Foreskin keratinocyte (primary cell): ENCODE measurements at places on chromosomes 12 and 14.
A peak's percentile ranks its signal among the peaks of the same experiment; 100 is the strongest.

- no peak for DNase-seq
Measured at GRCh38 chr14:96121660-96122395, 82.7 kb downstream of the C14orf132 start.

GRCh38 chr12:79938843-79939242 is 3.9 kb upstream of the PPP1R12A start:
- DNase-seq = no peak

DNA sequence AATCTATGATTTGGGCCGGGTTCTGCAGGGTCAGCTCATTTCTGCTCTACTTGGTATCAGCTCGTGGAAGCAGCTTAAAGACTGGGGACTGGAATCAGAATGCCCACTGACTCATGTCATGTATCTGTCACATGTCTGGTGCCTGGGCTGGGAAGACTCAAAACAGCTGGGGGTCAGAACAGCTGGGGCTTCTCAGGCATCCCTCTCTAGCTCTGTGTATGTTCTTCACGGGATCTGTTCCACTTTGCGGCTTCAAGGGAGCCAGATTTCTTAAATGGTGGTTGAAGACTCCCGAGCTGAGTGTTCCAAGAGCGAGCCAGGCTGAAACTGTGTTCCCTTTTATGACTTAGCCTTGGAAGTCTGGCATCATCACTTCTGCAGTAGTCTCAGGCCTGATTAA is 11.9 kb downstream of the AEBP2 start:
- no peak for DNase-seq

DNA sequence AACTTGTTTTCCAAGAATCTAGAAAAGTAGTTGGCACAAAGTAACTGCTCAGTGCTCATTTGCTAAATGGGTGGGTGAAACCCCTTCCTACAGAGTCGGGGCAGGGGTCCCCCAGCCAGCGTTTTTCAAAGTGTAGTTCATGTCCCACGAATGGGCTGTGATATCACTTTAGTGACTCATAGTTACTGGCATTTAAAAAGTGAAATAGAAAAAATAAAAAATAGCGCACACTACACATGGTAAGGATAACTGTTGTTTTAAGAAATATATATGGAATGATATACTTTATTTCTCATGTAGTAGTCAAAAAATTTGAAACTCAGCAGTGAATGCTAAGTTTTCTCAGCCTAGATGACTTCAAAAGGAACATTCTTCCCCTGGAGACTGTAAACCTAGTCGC is 250.4 kb downstream of the CHST11 start:
- no peak for DNase-seq

DNA sequence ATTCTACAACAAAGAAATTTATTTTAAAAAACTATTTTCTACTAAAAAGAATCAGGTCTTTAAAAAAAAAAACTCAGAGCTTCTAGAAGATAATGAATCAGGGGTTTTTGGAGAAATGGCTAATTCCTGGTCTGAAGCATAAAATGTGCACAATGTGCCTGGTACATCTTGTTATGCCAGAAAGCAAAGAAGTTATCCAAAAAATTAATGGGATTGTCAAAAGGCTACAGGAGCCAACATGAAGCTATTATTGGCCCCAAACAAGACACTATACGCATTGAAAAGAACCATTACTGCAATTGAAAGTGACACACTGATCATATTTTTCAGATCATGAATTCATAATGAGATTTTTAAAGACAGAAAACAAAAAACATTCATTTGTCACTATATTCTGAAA is 19.3 kb upstream of the TUBA1A start:
- no peak for DNase-seq

DNA sequence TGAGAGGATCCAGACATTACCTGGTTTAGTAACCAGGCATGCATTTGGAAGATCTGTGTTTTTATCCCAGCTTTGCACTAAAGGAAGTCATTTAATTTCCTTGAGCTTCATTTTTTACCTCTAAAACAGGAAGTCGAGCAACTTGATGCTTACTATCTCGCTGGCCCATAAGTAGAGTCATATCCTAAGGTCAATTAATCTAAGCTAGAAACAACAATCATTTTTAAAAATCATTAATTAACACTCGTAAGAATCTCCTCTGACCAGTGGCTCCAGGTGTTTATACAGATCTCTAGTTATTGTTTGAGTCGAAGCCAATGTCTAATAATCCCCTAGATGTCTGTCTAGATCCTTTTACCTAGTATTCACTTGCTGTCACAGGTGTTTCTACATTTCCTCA is 355.8 kb upstream of the DCN start:
- no peak for DNase-seq

DNA sequence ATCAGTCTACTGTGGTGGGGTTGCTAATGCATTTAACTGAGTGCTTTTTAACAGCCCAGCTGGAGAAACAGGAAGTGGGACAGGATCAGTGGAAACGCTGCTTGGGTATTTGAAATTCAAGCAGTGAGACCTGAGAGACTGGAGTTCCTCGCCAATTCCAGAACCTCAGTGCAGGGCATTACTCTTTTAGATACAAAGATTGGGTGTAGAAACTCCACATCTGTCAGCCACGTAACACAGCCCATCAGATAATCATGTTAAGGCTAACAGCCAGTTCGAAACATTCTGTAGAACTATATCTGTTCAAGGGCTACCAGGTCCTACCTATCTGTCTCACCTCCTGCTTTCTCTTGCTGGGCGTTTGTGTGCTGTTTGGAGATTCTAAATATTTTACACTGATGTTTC is 45.5 kb downstream of the RAD52 start:
- no peak for DNase-seq

DNA sequence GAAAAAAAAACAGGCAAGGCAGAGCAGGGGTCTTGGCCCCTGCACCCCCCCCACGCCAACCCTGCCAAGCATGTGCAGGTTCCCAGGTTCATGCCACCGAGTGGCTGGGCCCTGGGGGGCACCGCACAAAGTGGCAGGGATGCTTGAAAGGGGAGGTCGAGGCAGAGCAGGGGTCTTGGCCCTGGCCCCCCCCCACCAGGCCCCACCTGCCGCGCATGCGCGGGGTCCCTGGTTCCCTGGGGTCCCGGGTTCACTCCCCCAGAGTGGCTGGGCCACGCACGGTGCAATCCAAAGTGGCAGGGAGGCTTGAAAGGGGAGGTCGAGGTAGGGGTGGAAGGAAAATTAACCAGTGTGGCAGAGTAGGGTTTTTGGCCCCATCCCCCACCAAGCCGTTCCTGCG is 312.2 kb downstream of the ALG10 start:
- DNase-seq = no peak

GRCh38 chr14:56422703-56423213 is 156.8 kb upstream of the TMEM260 start:
- peak; percentile 48 for DNase-seq

- DNase-seq = no peak
Measured at GRCh38 chr14:58119381-58119780, 32.6 kb downstream of the ARMH4 start.

DNA sequence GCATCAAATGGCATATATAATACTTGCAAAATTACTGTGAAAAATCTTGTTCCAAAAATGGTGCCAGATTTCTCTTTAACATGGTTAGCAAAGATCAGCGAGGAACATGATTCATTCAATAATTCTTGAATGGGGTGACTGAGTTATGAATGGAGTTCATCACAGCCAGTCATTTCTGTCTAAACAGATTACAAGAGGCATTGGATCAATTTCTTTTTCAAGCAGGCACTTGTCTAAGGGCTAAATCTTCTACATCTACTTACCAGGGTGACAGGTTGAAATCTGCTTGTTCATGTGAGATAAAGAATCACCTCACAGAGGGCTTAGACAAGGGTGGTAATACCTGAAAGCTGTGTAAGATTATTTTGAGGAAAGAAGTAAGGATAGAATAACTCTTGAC is 247.7 kb downstream of the ATP23 start:
- DNase-seq = peak; percentile 81

GRCh38 chr12:68510397-68510796 is 100.3 kb upstream of the RAP1B start:
- peak; percentile 17 for DNase-seq

DNA sequence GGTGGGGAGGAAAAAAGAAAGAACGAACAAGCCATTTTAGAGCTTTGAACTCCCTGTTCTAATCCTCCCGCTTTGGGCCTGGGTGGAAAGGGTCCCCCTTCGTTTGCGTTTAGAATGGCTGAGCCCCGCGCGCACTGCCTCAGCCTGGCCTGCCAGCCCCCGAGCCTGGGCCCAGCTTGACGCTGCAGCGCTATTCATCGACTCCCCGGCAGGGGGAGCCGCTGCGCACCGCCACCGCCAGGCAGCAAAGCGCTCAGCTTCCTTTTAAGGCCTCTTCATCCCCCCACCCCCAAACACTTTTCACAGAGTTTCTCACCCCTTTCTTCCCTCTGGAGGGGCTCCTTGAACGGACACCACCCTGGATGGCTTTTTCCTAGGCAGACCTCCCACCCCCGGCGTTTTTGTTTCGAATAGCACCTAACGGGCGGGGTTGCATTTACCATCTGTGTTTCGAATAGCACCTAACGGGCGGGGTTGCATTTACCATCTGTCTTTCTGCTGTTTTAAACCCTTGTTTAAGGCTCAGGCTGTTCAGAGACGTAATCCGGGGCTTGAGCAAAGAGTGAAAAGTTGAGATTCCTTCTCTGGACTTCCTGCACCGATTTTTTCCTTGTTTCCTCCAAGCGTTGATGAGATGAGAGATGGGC is 56.4 kb upstream of the PIWIL1 start:
- no peak for DNase-seq

- no peak for DNase-seq
Measured at GRCh38 chr14:88130057-88130432, 125.1 kb downstream of the GPR65 start.

- DNase-seq = peak; percentile 81
Measured at GRCh38 chr12:107320033-107320928, 226.9 kb upstream of the CRY1 start.
